ENCODE measurements at places on chromosomes 3 and 15. TPM values are rescaled to one million over a fixed set of nuclear protein-coding genes. Genes with fewer than 3 reads are reported as not detected.

SLC9C1 gene
- total RNA-seq, result not detected

NR1I2 gene
- 1.2 TPM for total RNA-seq

RTP1 gene
- not detected for total RNA-seq

NEK10 gene
- total RNA-seq, result 0.80 TPM

SMARCC1 gene
- 115 TPM for total RNA-seq

GP9 gene
- not detected for total RNA-seq

IFT80 gene
- total RNA-seq, result 11.2 TPM

MGLL gene
- total RNA-seq, result 0.29 TPM

RGMA gene
- 0.08 TPM for total RNA-seq

PEX5L gene
- total RNA-seq, result not detected

GRCh38 chr15:63434576-63435186 lies 53.0 kb upstream of the CA12 start:
- no peak for DNase-seq

DNA sequence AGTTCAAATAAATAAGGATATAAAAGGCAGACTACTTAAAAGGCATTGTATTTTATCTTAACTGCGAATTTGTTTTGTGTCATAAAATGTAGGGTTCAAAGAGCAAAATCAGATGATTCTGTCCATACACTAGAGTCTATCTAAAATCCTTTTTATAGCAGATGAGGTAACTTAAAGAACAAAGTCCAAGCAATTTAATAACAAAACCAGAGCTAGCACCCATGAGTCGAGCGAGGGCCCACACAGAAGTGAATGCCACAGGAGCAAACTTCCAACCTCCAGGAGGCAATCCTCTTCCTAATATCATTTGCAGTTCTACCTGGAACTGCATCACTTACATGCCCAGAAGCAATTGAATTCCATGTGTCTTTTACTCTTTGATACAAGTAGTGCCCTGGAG lies 35.4 kb upstream of the KBTBD8 start:
- no peak for DNase-seq

DNA sequence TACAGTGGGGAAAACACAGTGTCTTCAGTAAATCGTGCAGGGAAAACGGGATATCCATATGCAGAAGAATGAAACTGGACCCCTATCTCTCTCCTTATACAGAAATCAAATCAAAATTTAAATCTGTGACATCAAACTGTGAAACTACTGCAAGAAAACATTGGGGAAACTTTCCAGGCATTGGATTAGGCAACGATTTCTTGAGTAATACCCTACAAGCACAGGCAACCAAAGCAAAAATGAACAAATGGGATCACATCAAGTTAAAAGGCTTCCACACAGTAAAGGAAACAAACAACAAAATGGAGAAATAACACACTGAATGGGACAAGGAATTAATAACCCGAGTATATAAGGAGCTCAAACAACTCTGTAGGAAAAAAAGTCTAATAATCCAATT lies 165.3 kb downstream of the PLCL2 start:
- no peak for DNase-seq

- DNase-seq, result no peak
Observed at GRCh38 chr3:133570139-133570936, 3.1 kb upstream of the CDV3 start.

- DNase-seq, result no peak
Observed at GRCh38 chr3:111924283-111924682, 54.5 kb upstream of the ABHD10 start.

DNA sequence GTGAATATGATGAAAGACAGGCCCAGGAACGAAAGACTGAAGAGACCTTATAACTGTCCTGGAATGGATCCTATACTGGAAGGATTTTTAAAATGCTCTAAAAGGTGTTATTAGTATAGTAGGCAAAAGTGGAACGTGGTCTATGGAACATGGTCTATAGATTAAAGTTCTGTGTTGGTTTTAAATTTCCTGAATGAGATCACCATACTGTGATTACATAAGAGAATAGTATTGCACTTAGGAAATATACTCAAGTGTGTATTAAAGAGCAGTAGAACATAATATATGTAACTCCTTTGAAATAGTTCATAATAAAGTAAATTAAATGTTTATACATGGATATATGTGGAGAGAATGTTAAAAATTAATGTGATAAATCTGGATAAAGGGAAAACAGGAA lies 68.2 kb downstream of the SPRED1 start:
- DNase-seq, result no peak

- DNase-seq, result no peak
Observed at GRCh38 chr3:140292170-140292569, 357.2 kb downstream of the CLSTN2 start.

GRCh38 chr15:41987246-41987924 lies 15.0 kb upstream of the EHD4 start:
- DNase-seq, result no peak

DNA sequence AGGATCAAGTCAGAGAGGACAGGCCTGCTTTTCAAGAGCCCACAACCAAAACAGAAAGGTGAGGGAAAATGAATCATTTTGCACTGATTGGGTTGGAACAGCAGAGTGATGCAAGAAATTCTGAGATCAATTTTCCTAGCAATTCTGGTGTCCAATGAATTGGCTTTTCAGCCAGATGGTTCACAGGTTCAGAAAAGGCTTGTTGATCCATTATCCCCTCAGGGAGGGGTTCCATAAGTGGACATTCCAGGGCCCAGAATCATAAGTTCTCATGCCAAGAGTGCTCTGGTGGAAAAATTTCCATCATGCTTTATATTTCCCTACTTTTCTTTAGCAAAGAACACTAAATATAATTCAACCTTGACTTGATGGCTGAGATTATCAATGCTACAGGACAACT lies 16.2 kb downstream of the RBP2 start:
- no peak for DNase-seq

- DNase-seq, result no peak
Observed at GRCh38 chr3:148631124-148631903, 66.4 kb upstream of the AGTR1 start.

- peak; percentile 47 for DNase-seq
Observed at GRCh38 chr3:10344147-10344943, 23.4 kb upstream of the SEC13 start.

- DNase-seq, result no peak
Observed at GRCh38 chr3:26091096-26091495, 301.2 kb downstream of the OXSM start.

DNA sequence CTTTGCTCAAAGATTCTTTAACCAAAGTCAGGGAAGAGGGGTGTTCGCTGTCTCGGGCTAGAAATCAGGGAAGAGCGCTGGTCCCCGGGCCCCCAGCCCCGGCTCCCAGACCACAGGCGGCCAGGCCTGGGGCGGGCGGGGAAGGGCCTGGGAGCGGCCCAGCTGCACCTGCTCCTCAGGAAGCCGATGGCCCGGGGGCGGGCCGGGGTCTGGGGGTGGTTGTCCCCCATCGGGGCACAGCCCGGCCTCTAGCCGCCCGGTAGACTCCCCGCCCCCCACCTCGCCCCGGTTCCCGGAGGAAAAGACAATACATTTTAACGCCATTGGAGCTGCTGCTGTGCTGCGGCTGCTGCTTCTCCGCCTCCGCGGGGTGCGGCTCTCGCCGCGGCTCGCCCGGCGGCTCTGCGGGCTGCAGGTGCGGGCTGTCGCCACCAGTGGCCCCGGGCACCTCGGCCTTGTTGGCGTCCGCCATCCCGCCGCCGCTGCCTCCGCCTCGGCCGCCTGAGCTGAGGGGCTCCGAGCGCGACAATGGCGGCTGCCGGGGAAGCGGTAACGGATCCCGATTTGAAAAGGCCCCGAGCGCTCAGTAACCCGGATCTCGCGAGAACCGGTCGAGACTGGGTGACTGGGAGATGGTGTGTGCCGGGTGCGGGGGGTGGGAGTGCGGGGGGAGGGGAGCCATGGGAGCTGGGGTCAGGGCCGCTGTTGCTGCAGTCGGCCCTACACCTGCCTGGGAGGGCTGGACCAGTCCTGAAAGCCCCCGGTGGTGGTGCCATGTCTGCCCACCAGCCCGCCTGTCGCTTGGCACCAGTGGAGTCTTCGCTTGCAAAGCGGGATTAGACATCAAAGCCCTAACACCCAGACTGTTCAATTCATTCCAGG lies at the start of gene MYEF2:
TSS of gene MYEF2 (minus strand) at position 530 of the 882 bp plus-strand sequence. CDS start at position 472, 58 bp downstream.
- peak; percentile 77 for DNase-seq

DNA sequence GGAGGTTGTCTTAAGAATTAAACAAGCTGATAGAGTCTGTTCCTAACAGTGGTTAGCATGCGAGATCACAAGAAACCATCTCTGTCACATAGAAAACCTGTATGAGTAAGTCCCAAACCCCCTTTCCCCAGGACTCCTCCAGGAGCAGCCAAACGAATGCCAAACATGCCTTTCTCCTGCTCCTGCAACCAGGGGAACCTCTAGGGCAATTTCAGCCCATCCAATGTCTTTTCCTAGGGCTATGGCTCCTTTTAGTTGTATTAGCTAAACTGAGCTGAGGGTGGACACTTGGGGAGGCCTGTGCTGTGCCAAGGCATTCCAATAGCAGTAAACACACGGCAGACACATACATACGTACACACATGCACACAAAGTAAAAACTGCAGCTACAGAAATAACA lies 36.5 kb upstream of the TIMP4 start:
- DNase-seq, result no peak

DNA sequence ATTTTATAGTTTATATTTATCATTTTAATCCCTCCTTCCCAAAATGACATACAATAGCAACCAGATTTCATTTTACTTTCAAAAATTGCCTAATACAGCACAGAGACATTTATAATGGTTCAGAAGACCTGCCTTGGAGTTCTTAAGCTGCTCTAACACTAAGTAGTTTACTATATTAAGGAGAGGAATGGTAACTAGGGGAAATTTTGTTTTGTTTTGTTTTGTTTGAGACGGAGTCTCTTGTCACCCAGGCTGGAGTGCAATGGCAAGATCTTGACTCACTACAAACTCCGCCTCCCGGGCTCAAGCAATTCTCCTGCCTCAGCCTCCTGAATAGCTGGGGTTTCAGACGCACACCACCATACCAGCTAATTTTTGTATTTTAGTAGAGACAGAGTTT lies 22.8 kb upstream of the CCDC50 start:
- no peak for DNase-seq

DNA sequence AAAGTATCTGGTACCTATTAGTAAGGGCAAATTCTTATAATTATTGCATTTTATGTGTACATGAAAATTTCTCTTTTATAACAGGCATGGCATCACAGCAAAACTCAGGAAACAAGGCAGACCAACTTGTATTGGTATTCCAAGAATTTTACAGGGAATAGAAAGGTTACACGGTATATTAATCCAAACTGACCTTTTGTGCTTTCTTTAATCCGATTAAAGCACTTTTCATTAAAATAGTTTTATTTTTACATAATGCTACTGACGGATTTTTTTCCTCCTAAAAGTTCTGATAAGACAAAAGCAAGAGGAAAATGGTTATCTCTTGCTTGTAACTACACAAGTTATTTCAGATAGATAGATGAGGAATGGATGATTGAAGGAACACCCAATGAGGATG lies 137.0 kb upstream of the SLCO3A1 start:
- no peak for DNase-seq

DNA sequence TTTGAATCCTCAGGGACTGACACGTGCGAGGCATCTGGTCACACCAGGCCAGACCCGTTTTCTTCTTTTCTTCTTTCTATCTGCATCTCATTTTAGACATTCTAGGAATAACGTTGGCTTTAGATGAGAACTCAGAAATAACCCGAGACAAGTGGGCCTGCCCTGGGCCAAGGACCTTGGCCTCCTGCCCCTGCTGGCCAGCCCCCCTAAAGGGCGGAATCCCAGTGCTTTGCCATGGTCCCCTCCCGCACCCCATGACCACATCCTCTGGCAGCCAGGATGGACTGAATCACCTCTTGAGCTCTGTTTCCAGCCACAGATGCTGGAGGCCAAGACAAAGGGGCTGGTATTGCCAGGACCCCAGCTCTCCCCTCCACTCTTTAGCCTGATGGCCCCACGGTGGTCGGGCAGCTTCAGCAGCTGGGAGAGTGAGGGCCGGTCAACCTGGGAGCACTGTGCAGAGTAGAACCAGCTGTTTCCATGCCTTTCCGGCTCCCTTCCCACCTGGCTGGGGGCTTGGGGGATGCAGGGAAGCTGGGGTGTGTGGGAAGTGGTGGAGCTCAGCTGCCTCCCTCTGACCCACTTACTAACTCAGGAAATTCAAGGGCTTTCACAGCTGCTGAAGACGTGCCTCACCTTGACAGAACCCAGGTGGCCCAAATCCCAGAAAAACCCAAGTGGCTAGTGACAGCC lies 190.9 kb downstream of the FAM43A start:
- DNase-seq, result no peak

DNA sequence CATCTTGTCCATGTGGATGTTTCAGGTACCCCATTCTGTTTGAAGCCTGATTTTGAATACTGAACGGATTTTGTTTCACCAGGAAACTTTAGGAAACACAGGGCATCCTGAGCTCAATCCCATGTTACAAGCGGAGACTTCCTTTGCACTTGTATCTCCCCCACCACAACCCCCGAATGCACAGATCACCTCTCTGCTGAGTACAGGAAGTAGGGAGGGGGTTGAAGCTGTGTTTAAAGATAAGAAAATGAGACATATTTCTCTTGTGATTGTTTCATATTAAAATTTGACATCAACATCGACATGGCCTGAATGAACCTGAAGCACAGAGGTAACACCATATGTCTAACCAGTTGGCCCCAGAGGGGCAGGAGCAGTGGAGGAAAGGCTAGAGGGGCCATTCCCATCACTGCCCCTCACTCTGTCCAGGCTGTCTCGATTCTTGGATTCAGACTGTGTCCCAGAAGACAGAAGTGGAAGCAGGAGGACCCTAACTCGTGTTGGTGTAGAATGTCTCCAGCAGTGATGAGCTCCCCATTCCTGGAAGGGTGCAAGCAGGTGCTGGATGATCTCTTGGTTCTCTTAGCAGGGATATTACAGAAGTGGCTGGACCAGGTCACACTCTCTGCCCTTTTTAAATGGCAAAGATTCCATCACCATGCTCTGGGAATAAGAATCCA lies 59.6 kb upstream of the IQSEC1 start:
- no peak for DNase-seq

DNA sequence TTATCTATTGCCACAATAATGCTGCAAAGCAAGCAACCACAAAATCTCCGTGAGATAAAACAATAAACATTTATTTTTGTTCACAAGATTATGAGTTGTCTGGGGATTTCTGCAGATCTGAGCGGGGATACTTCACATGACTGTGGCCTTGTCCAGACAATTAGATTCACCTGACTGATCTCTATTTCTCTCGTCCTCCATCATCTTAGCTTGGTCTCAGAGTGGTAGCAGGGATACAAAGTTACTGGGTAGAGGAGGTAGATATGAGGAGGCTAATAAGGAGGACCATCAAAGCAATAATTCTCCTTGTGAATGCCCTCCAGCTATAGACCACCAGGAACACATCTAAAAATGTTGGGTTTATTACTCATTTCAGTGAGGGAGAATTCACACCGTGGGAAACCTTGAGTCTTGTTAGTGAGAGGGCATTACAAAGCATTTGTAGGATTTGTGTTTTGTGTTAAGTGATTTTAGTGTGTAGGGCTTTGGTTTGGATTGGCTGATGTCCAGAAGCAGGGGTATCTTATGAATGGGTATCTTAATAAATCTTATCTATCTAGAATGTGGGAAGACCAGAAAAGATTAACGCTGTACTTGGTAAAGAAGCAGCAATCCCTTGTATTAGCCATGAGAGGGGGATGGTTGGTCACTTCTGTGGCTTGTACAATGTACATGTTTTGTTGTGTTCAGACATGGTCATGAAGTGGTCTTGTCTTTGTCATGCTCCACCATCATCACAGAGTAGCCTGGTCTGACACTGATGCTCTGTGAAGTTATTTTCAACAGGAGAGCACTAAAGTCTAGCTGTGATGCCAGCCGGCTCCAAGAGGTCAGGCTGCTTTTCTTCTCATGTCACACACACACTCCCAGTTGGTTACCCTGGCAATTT lies 287.6 kb upstream of the STT3B start:
- no peak for DNase-seq

All from activated naive CD8-positive, alpha-beta T cell treated with anti-CD3 and anti-CD28 coated beads for 36 hours (primary cell).